Bronchial epithelial cell (primary cell): ENCODE measurements at places on chromosomes 3 and 15. TPM values are rescaled to one million over a fixed set of nuclear protein-coding genes. Genes with fewer than 3 reads are reported as not detected.

- DNase-seq: no peak
Observed at GRCh38 chr3:64023861-64024223, 548 bp upstream of the PSMD6 start.

DNA sequence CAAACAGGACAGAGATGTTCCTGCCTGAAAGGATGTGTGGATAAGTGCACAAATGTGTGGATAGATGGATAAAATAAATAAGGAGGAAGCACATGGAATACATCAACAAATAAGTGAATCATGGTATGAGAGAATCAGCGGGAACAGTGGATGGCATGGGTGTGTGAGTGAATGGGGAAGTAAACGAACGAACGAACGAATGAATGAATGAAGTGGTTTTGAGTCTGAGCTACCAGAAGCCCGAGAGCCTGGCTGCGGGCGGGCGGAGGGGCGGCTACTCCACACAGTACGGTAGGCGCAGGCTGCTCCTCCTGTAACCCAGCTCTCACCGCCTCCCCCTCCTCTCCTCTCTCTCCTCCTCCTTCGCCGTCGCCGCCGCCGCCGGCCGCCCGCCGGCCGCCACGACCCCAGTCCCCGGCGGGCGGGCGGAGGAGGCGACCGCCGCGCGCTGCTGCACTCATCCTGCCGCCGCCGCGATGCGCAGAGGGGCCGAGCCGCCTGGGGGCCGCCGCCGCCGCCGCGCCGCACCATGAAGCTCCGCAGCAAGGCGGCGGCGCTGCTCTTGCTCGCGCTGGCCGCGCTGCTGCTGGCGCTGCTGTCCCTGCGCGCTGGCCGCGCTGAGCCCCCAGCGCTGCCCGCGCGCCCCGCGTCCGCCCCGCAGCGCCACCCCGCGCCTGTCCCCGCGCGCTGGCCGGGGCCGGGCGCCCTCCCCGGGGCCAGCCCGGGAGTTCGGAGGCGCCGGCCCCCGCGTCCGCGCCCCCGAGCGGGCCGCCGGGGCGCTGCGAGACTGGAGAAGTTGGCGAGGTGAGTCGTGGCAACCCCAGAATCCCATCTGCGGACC, at the start of gene GXYLT2:
Gene GXYLT2 (plus strand): TSS at position 342 of the 841 bp plus-strand sequence. CDS start 188 bp downstream, at position 530.
- peak; percentile 23 for DNase-seq

GRCh38 chr15:78321786-78322185, 18.4 kb upstream of the CRABP1 start:
- no peak for DNase-seq

Gene SCAP
- 55.0 and 78.6 TPM in 2 replicates for total RNA-seq

Gene TPRG1
- 1.6 and 2.4 TPM in 2 replicates for total RNA-seq
